ENCODE measurements at places on chromosomes 4 and X.

GRCh38 chrX:103475381-103475780 lies 43.9 kb downstream of the RAB40A start:
- no peak for DNase-seq

DNA sequence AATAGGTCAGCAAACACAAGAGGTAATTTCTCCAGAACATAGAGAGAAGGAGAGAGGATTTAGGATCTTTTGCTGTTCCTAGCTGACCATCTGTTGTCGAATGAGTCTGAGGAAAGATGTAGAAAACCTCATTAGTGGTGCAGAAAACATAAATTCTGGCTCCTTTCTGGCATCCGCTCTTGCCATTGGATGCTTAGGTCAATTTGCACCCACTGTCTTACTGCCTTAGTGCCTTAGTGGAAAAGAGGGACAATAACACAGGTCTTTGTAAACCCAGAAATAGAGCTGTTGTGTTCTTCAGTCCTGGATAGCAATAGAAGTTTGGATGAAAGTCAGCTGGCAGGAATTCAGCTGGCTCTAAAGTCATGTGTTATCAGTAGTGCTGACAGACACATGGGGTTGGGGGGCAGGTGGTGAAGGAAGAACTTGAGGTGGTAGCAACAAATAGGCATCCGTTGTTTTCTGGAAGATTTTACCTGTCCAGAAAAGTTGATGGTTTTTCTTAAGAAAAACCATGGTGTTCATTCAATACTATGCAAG lies 78.2 kb downstream of the GLRA2 start:
- no peak for DNase-seq

- DNase-seq = no peak
Observed at GRCh38 chrX:133639726-133640125, 224.4 kb upstream of the GPC4 start.

GRCh38 chr4:140096921-140097320 lies 57.1 kb downstream of the MAML3 start:
- DNase-seq = no peak

GRCh38 chrX:74133156-74133796 lies 170.7 kb upstream of the ZCCHC13 start:
- no peak for DNase-seq

DNA sequence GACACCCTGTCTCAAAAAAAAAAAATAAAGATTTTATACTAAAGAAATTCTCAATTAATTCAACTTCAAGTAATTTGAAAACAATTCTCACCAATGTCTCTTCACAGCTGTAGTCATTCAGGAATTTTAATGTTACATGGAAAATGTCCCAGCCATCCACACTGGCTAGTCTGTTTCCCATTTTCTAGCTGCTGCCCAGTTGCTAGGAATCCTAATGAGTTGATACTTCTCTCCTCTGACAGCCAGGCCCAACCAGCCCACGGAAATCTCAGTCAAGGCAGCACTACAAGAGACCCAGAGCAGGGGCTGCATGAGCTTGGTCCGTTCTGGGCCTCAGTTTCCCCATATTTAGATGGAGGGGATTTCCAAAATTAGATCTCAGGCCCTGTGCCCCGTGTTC lies 59.1 kb downstream of the CASP3 start:
- no peak for DNase-seq

DNA sequence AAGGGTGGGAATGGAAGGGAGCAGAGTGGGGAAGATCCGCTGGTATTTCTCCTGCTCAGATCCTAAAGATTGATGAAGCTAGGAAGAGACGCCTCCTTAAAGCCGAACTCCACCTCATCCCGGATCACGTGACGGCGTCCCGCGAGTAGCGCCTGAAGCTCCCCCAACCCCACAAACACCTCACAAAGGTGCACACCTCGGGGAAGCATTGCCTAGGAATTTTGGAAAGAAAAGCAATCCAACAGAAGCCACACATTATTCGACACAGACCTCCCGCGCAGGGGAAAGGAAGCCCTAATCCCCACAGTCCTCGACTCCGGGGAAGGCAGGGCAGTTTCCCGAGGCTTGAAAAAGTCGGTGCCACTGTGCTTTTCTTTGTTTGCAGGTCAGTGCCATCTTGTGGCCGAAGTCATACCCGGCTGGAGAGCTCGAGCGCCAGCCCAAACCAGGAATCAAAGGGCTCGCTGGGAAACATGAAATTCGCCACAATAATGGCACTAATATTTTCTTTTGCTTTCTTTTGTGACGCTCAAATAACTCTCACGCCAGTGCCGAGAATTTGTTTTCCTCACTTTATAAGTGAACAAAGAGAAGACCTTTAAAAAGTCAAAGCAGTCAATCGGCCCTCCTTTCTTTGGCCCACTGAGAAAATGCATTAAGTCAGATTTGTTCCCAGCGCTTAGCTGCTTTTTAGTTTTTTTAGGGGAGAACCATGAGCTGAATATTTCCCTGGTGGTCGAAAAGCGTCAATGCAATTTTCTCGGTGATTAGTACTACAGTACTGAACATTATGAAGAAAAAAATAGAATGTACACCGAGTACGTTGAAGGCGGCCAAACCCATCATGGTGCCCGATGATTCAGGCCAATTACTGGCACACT lies at the start of gene NPY1R:
NPY1R (minus strand) TSS at position 71 of the 881 bp plus-strand sequence. CDS start 6,042 bp downstream, outside the sequence.
- DNase-seq = no peak

GRCh38 chr4:7344636-7345155 lies 90.0 kb downstream of the PSAPL1 start:
- DNase-seq = no peak

- DNase-seq = no peak
Observed at GRCh38 chr4:7348946-7349900, 85.5 kb downstream of the PSAPL1 start.

GRCh38 chrX:154693394-154693793 lies 40.0 kb upstream of the CTAG2 start:
- DNase-seq = no peak

DNA sequence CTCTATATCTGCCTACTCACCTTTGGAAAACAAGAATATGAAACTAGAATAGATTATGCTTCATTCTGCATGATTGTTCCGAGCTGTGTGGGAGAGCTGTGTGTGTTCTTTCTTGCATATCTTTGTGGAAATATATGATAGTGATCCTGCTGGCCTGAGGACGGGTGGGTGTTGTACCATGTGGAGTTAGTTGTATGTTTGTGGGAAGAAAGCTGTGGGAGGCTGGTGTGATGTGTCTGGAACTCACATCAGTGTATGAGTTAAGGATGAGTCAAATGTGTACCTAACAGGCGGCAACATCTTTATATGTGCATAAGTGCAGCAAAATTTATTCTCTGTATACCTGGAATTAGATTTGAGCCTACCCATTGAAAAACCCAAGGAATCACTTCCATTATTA lies 208.1 kb upstream of the ADGRL3 start:
- no peak for DNase-seq

DNA sequence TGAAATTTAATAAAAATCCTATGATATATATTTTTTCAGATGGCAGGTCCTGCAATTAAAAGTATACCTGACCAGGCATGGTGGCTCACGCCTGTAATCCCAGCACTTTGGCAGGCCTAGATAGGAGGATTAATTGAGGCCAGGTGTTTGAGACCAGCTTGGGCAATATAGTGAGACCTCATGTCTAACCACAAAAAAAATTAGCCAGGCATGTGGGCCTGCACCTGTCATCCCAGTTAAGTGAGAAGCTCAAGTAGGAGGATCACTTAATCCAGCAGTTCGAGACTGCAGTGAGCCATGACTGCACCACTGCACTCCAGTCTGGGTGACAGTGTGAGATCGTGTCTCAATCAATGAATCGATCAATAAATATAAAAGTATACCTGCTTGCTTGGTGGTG lies 2.5 kb downstream of the OCIAD2 start:
- no peak for DNase-seq

GRCh38 chrX:119071381-119071780 lies 1.4 kb upstream of the CT47C1 start:
- no peak for DNase-seq

GRCh38 chr4:33395731-33396485 lies 2675.7 kb downstream of the PCDH7 start:
- no peak for DNase-seq

DNA sequence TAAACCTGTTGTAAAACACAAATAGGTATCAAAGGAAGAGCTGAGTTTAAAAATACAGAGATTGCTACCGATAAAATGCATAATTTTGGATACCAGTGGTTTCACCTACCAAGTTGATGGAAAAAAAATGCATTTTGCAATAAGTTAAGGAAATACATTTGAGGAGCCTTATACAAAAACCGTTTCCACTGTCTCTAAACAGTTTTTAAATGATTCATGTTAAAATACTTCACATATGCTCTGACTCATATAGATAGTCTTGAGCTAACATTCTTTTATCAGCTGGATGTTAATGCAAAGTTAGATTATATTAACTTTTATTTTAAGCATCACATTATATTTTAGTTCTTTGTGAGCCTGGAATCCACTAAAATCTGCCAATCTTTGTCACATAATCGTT lies 50.6 kb upstream of the ANKRD17 start:
- DNase-seq = no peak

DNA sequence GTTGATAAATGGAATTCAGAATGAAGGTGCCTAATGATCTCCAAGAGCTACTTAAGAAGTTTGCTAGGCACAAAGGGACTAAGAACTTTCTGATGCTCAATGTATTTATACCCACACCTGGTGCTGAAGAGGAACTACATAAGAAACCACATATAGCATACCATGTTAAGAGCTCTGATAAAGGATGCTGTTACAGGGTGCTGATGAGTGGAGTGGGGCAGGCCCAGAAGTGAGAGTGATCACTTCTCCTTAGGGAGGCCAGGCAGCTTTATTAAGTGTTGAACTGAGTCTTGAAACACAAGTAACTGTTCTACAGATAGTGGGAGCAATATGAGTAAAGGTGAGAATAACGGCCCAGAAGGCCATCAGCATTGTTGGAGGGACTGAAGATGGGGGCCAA lies 68.3 kb upstream of the CHRDL1 start:
- DNase-seq = no peak

DNA sequence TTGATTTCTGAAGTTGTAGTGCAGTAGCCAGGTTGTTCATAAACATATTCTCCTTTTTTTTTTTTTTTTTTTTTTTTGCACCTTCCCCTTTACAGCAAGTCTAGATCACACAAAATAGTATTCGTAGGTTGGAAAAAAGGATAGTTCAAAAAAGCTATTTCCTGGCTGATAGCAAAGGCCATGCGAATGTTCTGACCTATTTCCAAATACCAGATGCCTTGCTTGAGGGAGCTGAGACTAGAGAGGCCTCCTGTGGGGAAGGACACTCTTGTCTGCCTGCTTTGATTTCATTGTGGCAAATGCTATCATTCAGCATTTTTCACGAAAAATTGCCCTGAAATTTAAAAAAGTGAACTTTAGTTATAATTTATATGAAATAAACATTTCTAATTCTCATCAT lies 111.4 kb downstream of the MAD2L1 start:
- DNase-seq = no peak

GRCh38 chr4:98289375-98289774 lies 28.2 kb downstream of the RAP1GDS1 start:
- DNase-seq = no peak

DNA sequence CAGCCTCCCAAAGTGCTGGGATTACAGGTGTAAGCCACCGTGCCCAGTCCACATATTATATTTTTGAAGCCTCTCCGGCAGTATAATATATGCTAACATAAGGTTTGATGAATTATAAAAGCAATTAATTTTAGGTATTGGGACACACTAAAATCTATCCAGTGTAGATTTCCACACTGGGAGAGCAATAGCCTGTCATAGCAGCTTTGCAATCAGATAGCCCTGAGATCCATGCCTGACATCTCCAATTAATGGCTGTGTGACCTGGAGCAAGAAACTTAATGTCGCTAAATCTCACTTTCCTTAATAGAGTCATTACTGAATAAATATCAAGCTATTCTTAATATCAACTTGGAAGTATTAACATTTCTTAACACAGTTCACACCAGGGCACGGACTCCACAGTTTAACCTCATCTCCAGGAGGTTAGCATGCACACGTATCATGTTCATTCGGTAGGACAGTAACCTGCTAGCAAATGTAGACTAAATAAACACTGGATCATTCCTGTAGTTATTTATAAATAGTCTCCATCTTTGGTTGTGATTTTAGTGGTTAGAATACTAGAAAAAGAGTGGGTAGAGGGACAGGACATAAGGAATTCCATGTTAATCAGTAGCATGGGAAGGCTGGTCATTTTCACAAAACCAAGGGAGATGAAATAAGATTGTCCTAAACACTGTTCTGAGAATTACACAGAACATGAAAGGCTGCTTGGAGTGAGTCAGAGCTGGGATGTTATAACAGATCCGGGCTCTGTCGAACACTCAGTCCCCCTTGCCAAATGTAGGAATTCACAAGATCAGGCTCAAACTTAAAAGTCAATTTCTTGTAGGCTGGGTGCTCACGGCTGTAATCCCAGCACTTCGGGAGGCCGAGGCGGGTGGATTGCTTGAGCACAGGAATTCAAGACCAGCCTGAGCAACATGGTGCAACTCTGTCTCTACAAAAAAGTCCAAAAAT lies 254.7 kb downstream of the PALLD start:
- DNase-seq = no peak

GRCh38 chr4:5710961-5711478 lies at the start of gene EVC:
Gene EVC (plus strand): TSS chr4:5711201. CDS start chr4:5711381, 180 bp downstream.
- DNase-seq = no peak

DNA sequence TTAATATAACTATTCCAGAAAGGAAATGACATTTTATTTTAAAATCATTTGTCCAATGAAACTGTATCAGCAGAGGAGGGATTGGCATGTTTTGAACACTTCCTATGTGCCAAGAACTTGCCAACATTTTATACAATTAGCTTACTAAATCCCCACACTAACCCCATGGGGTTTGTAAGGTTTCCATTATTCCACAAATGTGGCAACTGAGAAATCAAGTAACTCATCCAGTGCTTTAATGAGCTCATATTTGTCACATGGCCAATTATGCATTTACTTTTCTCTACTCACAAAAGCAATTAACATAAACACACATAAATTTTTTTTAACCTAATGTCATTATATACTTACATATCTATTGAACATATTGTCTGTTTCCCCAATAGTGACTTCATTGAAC lies 37.3 kb downstream of the MANBA start:
- DNase-seq = no peak

- DNase-seq = no peak
Observed at GRCh38 chr4:8401665-8402064, 38.9 kb downstream of the ACOX3 start.

DNA sequence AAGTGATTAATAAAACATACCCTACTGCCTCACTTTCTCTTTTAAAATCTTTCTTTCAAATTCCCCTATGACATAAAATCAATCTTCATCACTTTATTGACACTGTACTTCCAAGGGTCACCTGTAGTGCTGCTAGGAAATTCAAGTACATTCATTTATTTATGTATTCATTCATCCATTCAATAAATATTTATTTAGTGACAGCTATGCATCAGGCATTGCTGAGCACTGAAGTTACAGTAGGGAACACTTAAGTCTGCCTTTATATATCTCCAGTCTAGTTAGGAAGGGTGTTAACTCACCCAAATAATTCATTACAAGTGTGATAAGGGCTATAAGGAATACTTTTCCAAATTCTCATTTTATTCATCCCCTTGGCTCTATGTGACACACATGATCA lies 2.3 kb downstream of the SYTL5 start:
- no peak for DNase-seq

Data from vagina (tissue), 2 donors.